ENCODE measurements at places on chromosomes 4 and X.

DNA sequence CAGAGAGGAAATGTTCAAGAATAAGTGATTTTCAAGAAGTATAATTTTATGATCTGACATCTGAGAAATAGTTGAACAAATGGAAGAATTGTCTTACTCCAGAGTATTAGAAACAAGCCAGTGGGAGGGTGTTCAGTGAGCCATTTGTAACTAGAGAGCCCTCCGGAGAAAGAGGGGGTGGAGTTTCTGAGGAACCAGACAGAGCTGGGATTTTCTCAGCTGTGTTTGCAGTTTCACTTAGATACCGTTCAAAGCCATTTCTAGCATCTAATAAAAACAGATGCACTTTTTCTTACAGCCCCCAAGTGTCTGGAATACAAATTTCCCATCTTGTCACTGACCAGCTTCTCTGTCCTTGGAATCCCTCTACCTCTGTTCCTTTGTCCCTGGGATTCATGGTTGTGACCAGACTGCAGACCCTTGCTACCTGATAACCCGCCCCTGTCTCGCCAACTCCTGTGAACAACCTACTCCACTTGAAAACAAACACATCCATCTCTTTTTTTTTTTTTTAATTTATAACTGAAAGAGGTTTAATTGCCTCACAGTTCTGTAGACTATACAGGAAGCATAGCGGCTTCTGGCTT lies 132.8 kb upstream of the KLF3 start:
- peak; percentile 46 for DNase-seq

DNA sequence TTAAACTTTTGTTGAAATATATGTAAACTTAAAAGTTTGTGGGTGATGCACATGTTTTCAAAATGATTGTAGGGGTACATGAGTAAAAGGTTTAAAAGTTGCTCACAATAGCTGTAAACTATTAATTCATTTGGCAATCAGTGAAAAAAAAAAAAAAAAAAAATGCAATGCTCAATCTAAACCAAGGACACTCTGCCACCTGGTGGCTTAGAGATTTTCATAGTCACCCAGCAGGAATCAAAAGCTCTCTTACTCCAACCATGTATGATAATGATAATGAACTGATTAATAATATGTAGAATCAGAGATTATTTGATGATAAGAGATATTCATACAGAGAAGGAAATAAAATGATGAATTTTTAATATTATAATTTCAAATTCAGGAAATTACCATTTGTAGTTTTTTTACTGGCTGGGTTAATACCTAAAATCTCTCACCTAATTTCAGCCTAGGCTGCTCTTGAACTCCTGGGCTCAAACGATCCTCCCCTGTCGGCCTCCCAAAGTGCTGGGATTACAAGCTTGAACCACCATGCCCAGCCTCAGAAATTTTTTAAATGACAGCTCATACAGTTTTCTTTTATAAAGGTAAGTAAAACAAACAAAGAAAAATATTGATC lies 46.9 kb upstream of the SLC25A4 start:
- DNase-seq: peak; percentile 88

GRCh38 chr4:15695240-15695699 lies 7.6 kb upstream of the BST1 start:
- no peak for DNase-seq

GRCh38 chrX:108307132-108308085 lies 130.8 kb downstream of the COL4A6 start:
- DNase-seq: no peak

GRCh38 chr4:113445286-113445685 lies 316.3 kb downstream of the CAMK2D start:
- DNase-seq: no peak

DNA sequence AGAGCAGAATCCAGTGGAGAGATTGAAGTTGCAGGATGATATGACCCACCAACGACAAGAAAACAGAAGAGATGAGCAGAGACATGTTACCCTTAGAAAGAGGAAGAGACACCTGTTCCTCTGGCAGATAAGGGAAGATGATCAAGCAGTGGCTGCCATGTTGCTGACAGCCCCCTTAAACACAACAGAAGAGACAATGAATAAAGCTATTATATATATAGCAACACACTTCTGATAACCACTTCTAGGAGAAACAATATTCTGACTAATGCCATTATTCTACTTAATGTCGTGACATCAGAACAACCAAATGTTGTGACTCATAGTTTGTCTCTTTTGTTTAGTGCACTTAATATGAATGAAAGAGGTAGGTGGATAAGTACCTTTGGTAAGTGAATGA lies 44.9 kb downstream of the SH3RF1 start:
- DNase-seq: no peak

GRCh38 chr4:108172753-108173598 lies 4.2 kb upstream of the LEF1 start:
- peak; percentile 96 for DNase-seq

DNA sequence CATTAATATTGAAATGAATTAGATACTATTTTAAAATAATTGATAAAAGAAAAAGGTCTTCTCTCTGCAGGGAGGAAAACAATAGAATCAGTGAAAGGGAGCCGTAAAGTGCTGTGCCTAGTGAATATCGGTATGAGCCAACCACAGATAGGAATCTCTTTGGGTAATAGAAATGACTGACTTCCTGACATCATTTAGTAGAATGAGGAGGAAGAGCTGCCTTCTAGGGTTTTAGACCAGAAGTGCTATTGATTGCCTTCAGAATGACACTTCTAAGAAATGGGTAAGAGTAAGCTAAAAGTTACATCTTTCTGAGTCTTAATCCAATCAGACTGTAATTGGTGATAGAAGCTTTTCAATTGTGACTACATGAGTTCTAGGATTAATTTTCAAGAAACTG lies 134.0 kb upstream of the MAP9 start:
- no peak for DNase-seq

GRCh38 chr4:111960241-111960667 lies 185.0 kb upstream of the FAM241A start:
- DNase-seq: no peak

- DNase-seq: peak; percentile 35
Measured at GRCh38 chr4:128461291-128462102, 173.9 kb upstream of the PGRMC2 start.

- no peak for DNase-seq
Measured at GRCh38 chrX:150157291-150157690, 205.8 kb upstream of the MAMLD1 start.

- DNase-seq: no peak
Measured at GRCh38 chr4:65391814-65392213, 278.5 kb downstream of the EPHA5 start.

GRCh38 chr4:61395754-61396153 lies 195.6 kb downstream of the ADGRL3 start:
- DNase-seq: no peak

DNA sequence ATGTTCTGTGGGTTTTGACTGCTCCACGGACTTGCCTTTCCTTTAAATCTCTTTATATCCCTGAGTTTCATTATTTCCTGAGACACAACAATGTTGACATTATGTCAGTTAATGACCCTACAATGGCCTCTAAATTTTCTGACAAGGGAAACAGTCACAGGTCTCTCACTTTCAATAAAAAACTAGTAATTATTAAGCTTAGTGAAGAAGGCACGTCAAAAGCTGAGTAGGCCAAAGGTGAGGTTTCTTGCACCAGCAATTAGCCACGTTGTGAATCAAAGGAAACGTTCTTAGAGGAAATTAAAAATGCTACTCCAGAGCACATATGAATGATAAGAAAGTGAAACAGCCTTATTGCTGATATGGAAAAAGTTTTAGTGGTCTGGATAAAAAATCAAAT lies 930.2 kb upstream of the GRID2 start:
- no peak for DNase-seq

DNA sequence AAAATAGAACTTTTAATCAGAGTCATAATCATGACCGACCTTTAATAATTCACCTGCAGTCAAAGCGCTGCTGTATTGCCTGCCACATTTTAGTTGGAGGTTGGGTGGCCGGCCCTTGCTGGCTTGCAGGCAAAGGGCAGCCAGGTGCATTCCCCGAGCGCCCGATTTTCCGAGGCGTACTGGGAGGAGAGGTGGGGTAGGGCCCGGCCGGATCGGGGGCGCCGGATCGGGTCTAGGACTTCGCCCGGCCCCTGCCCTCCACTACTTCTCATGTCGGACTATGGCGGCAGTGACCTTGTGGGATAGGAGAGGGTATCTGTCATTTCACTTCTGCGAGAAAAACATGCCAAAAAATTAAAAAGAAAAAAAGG lies 2.5 kb upstream of the RS1 start:
- DNase-seq: no peak

DNA sequence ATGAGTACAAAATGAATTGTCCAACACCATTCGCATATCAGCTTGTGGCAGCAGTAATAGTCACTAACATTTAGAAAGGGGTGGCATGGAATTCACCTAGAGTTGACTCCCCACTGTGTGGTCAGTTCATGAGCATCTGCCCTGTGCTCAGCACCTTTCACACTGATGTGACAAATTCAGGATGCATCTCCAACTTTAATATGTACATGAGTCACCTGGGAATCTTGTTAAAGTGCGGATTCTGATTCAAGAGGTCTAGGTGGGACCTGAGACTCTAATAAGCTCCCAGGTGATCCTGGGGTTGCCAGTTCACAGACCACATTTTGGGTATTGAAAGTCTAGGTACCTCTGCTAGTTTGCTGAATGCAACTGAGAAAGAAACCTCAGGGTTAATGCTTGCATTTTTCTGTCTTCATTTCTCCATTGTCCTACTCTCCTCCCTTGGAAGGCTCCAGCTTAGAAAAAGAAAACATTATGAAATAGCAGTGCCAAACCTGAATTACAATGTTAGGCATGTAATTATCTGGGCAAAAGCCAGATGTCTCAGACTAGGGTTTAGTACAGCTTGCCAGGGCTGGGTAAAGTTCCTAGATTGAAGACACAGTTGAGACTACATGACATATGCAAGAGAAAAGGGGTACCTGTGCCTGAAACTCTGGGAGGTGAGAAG lies 32.7 kb downstream of the TMSB4X start:
- no peak for DNase-seq

GRCh38 chr4:123386609-123387008 lies 10.0 kb upstream of the SPRY1 start:
- DNase-seq: no peak

DNA sequence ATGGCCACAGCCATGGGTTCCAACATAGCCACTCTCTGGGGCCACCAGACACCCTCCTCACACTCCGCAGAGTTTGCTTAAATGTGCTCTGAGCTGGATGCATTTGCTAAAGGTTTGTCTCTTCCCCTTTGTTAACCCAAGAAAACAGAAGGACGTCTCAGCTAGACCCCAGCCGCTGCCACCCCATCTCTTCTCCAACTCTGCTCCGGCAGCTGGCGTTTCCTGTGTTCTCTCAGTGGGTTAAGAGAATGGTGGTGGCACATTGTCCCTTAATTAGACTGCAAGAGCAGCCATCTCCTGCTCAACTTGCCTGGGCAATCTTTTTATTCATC lies 43.7 kb upstream of the FAM9C start:
- no peak for DNase-seq
